Cardiac fibroblast (primary cell): ENCODE measurements at places on chromosomes 4 and X.

DNA sequence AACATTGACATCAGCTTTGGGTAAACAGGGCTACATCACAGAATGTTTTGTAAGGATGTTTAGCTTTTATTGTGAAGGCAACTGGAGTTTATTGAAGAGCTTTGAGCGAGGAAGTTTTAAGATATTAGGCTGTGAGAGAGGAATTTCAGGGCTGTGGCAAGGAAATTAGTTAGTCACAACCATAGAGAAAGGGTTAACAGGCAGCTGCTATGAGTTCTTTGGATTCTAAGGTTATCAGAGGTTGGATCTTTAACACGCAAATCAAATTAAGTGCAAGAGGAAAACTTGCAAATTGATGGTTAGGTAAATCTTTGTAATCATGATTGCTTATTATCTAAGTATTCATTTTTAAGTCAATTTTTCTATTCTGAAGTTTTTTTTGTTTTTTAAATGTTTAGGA, 156.0 kb downstream of the UGT8 start:
- no peak for DNase-seq

- DNase-seq, result peak; percentile 61
Measured at GRCh38 chrX:22095286-22095685, 63.2 kb downstream of the PHEX start.

- DNase-seq, result peak; percentile 77
Measured at GRCh38 chrX:44828008-44828605, 15.7 kb upstream of the DUSP21 start.

- no peak for DNase-seq
Measured at GRCh38 chr4:128303986-128304385, 16.4 kb upstream of the PGRMC2 start.

GRCh38 chrX:85859426-85859825, 187.9 kb downstream of the CHM start:
- DNase-seq, result peak; percentile 0

- peak; percentile 81 for DNase-seq
Measured at GRCh38 chr4:2811830-2812611, 19.1 kb downstream of the SH3BP2 start.

DNA sequence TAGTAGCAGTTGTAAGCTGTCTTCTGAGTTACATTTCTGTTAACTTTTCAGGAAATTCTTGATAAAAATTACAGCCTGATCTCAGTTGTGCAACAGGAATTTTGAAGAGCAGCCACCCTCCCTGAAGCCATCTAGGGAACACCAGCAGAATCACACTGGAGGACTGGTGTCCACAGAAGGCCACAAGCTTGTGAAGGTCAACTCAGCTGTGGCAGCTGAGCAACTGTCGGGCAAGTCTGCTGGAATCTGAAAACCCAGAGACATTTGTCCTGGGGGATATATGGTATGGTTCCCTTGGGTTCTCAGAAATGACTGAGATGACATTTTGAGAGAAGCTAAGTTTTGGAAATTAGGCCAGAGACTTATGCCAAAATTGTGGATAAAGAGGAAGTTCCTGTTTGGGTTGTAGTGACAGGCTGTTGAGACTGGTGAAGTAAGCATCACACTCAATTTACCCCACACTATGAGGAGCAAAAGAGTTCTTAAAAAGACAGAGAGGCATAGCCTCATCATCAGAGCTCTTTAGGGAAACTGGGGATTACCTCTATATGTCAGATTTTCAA, 78.1 kb upstream of the TNIP3 start:
- no peak for DNase-seq

DNA sequence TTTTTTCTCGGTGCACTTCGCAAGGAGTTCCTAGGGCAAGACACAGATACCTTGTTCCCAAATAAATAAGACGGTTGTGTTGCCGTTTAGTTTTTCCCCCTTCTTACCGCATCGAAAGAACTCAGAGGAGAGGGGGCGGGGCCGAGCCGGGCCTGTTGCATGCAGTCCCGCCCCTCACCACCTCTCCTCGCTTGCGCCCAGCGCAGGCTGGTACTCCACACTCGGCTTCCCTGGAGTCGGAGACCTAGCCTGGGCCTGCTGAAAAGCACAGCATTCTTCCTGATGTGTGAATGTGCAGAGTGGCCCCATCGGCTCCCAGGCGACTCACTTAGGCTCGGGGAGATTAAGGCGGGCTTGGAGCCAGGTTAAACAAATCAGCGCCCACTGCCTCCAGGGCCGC, 26.1 kb upstream of the VMA21 start:
- DNase-seq, result no peak

DNA sequence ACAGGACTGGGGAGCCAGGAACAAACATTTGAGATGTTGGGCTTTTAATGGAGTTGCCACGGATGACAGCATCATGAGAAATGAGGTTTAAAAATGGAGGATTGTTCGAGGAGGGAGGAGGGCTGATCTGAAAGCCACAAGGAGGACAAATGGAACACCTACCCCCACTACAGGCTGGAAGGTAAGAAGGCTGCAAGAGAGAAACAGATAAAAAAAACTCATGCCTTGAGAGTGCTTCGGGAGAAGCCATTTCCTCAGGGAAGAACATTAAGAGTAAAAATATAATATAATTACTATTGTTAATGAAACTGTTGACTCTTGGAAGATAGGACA, 119.5 kb upstream of the MAP9 start:
- no peak for DNase-seq

DNA sequence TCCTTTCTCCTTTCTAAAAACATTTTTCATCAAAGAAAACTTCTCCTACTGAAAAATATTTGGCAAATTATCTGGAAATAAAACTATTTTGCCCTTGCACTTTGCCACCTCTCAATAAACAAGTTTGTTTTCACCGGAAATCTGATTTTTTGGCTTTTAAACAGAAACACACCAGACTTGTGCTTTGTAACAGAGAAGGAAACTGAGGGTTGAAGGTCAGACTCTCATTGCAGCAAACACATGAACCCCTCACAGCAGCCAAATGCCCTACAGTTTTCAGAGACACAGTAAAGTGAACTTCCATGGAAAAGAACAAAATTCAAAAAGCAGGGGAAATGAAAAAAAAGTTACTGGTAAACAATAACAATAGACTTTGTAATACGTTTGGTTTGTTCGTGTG, 95.6 kb upstream of the WDR17 start:
- no peak for DNase-seq

GRCh38 chrX:1546691-1547251, 9.8 kb upstream of the P2RY8 start:
- DNase-seq, result no peak

DNA sequence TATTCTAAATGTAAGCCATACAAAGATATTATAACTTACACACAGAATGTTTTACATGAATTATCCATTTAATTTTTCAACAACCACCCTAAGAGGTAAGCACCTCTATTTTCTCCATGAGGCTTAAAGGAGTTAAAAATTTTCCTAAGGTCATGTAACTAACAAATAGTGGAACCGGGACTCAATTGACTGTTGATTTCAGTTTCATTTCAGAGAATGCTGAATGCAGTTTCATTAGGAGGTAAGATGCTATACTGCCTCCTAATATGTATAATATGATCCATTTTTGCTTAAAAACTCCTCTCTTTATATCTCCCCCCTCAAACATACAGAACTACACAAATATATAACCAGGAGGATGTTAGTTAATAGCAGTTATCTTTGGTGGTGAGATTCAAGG, 29.1 kb downstream of the PHKA1 start:
- no peak for DNase-seq

DNA sequence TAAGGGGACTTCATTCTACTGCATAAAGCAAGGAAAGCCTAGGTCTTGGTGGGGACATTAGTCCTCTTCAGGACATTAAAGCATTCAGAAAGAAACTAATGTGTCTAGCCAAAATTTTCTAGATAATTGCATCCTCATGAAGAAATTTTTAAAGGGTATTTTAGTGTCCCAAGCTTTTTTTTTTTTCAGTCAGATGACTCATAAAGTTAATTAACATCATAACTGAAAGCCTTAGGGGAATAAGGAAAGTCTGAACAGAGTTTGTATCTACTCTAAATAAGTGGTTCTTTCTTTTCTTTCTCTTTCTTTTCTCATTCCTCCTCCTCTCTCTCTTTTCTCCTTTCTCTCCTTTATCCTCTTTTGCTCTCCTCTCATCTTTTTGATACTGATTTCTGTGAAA, 202.4 kb downstream of the ADAMTS3 start:
- peak; percentile 4 for DNase-seq

- no peak for DNase-seq
Measured at GRCh38 chrX:39941332-39941920, 156.3 kb downstream of the BCOR start.

DNA sequence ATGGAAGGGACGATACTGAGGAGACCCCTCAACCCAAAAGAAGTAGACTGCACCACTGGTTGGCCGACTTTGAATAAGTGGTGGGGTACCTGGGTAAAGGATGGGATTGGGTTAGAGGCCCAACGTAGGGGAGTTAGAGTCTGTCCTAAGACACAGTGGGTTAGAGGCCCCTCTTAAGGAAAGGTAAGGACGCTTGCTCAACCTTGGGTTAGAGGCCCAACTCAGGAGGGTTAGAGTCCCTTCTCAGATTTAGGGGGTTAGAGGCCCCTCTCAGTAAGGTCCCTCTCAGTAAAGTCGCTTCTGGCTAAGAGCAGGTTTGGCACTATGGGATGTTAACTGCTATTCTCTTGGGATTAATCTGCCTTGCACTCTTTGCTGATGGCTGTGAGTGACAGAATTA, 81.3 kb downstream of the ACOX3 start:
- no peak for DNase-seq

GRCh38 chr4:7193030-7193958, 956 bp downstream of the SORCS2 start:
- no peak for DNase-seq

- DNase-seq, result no peak
Measured at GRCh38 chrX:47574547-47575301, 7.5 kb upstream of the TIMP1 start.

DNA sequence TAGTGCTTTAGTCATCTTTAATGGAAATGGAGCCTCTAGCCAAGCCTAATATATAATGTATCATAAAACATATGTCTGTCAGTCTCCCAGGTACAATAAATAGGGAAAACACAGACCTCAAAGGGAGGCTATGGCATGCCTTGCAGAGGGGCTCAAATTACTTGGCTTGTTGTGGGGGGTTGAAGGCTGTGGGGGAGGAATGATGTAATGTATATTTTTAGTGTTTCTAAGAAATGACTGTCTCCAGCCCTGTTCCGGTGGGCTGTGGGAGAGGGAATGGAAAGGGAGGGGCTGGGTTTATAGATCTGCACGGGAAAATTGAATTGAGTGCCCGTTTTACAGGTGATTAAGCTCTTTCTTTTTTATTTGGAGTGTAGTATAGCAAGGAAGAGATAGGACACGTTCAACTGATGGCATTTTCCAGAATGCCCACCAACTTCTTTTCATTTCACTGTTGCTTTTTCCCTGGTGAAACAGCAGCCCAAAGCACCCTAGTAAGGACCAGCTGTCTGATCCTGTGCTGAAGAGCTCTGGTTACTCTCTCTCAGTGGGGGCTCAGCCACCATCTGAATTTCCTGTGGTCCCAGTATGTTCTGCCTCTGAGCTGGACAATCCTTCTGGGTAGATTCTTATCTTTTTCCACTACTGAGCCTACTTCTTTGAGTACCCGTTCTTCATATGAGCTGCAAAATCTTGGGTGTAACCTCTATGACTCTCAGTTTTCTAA, 220.7 kb upstream of the CASK start:
- no peak for DNase-seq

GRCh38 chrX:150870487-150871340, 27.8 kb downstream of the CD99L2 start:
- peak; percentile 52 for DNase-seq

DNA sequence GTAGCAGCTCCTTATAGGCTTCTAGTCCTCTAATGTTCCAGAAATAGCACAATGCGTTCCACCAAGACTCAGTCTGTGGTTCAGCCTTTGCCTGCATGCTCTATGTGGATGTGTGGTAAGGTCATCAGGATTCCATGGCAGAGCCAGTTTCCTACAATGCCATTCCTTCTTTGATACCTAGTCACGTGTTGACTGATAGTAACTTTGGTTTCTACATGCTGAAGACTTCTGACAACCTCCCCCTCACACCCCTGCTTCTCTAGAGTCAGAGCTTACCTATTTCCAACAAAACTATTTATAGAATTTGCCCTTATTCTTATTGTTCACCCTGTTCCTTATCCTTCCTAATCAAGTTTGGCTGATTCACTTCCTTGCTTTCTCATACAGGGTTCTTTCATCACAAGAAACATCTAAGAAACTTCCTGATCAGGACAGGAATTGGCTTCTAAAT, 81.1 kb downstream of the CT47B1 start:
- peak; percentile 46 for DNase-seq

GRCh38 chr4:155479835-155480234, 103.1 kb upstream of the MAP9 start:
- no peak for DNase-seq

GRCh38 chr4:76523593-76523992, 88.6 kb downstream of the SHROOM3 start:
- DNase-seq, result no peak

DNA sequence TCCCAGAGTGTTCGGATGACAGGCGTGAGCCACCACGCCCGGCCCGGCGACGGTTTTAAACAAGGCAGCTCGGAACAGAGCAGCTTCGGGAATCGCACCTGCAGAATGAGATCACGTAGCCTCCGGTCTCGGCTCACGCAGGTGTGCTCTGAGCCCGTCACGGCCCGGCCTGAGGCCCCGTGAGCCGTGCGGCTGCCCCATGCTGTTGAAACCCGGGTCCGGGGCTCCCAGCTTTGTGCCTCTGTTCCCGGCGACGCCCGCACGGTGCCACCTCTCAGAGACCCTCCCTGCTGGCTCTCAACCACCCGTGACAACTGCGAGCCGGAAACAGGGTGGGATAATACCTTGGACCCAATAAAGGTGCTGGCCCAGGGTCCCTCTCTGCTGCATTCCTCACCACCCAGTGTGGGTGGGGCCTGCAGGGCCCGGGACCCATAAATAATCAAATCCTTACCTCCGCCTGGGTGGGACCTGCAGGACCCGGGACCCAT, 13.4 kb upstream of the PLCXD1 start:
- no peak for DNase-seq

DNA sequence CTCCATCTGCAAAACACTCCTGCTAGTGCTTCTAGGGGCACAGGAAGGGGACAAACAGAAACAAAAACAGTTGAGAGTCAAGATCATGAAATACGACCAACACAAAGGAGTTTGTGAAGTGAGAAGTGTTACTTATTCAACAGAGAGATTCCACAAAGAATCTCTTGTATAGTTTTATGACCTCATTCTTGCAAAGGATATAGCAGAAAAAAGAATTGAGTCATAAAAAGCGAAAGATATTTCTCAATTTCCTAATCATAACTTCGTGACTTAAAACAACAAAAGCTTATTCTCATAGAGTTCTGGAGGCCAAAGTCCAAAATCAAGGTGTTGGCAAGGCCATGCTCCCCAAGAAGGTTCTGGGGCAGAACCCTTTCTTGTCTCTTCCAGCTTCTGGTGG, 40.7 kb downstream of the TIGD4 start:
- DNase-seq, result peak; percentile 54
